ENCODE measurements at places on chromosomes 6 and 20.

GRCh38 chr6:136609873-136610706 is 59.9 kb upstream of the MAP7 start:
- DNase-seq, result peak; percentile 38

- no peak for DNase-seq
Observed at GRCh38 chr6:24566020-24566767, 71.4 kb downstream of the ALDH5A1 start.

DNA sequence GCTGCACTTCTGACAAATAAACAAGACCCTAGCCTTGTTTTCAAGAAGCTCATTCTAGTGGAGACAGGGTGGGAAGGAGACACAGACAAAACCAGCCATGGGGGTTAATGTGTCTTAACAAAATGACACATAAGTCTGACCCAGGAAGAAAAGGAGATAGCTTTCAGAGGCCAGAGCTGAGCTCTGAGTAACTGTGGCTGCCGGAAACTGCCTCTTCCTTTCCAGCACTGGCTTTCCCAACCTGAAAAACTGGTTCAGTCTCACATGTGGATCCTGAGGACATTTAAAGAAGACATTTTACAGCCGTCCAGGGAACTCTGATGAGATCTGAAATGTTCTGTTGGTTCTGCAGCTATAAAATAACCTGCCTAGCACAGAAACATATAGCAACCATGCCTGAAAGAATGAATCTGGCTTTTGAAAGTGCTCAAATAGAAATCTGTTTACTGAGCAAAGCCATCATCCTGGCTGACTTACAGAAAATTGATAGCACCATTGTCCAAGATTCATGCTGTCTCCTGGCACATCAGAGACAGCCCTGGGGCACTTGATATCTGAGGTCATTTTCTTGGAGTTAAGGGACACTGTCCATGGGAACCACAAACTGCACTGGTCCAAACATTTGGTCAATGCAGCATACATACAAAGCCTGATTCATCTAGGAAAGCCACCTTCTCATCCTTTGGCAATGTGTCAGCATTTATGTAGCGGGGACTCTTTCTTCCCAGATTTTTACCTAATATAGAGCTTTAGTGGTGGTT is 83.2 kb upstream of the PAX1 start:
- no peak for DNase-seq

GRCh38 chr6:121849477-121849876 is 414.0 kb downstream of the GJA1 start:
- DNase-seq, result peak; percentile 54

- DNase-seq, result no peak
Observed at GRCh38 chr6:6409397-6410030, 89.1 kb upstream of the F13A1 start.

DNA sequence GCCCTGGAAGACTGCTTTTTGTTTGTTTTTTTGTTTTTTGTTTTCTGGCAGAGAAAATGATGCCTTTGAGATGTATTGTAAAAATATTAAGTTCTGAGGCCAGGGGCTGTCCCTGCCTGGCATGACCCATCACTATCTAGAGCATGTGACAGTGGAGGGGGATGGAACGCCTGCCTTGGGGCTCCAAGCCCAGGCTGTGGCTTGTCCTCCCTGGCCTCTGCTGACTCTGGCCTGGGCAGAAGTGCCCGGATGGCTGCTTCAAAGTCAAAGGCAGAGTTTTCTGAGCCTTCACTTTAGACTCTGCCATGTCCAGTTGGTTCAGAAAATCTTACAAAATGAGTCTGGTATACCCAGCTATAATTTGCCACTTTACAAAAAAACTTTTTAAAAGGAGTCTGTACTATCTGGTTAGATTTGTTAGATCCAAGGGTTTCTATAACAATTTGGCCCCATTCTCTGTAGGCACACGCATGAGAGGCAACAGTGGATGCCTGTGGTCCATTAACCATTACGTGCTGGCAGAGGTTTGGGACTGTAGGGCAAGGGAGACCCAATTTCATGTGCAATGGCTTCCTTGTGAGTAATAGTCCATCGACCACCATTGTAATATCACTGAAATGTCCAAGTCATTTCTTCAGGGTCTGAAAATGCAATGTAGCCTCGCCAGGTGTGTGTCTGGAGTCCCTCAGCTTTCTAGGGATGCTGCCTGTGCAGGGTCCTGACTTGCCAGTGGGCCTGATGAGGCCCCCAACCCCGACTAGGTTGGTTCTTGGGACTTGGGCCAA is 8.3 kb downstream of the PPP1R3G start:
- no peak for DNase-seq
